ENCODE measurements at places on chromosomes 6 and 20.

- no peak for DNase-seq
Observed at GRCh38 chr6:158769234-158769770, 49.9 kb downstream of the EZR start.

- no peak for DNase-seq
Observed at GRCh38 chr6:16783952-16784565, 22.8 kb upstream of the ATXN1 start.

- no peak for DNase-seq
Observed at GRCh38 chr6:154138793-154139192, 99.8 kb downstream of the OPRM1 start.

GRCh38 chr20:63950701-63951397 lies 5.4 kb downstream of the UCKL1 start:
- DNase-seq: no peak

GRCh38 chr20:51910321-51911050 lies 108.2 kb upstream of the SALL4 start:
- no peak for DNase-seq

Measured in CMK (cell line).